ENCODE measurements at places on chromosomes 4 and X.

DNA sequence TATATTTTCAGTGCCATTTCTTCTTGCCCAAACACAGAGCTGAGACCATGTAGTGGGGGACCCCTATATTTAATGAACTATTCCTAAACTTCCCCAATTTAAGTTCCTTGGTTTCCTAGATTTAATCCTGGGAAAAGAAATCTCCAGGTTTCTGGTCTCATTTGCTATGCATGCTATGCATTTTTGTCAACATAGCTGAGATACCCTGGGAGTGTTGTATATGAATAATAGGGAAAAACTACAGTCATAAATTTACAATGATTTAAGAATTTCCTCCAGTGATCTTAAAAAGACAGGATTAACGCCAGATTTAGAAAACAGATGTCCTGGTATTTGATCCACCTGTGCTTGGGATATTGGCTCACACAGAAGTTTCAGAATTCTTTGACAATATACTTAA, 136.8 kb upstream of the RAPGEF2 start:
- no peak for DNase-seq

DNA sequence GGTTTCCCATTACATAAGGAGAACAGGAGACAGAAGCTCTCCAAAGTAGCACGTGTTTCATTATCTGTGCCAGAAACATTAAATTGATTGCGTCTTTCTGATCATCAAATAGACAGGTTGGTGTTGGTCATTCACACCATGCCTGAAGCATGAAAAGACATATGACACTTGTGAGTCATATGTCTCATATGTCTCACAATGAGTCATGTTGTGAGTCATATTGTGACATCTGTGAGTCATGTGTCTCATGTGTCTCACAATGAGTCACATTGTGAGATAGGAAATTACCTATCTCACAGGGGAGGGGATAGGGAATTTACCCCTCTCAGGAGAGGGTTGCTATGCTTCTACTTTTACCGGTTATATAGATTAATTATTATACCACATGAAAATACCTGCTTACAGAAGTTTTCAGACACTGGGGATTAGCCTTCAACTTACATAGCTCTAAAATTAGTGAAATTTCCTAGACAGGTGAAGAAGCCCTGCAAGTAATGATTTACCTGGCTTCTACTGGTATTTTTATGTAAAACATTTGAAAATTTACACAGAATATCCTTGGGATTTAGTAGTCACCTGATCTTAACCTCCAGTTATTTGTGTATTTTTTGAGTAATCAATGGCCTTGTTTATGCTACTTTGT, 80.8 kb downstream of the NPFFR2 start:
- no peak for DNase-seq

GRCh38 chrX:10433296-10433965, 187.0 kb downstream of the MID1 start:
- no peak for DNase-seq

- DNase-seq = no peak
Measured at GRCh38 chr4:13523591-13524503, 20.5 kb downstream of the NKX3-2 start.

Data from globus pallidus (tissue), 1 donor.